ENCODE measurements at places on chromosomes 3 and 15. TPM values are rescaled to one million over a fixed set of nuclear protein-coding genes. Genes with fewer than 3 reads are reported as not detected.
A peak's percentile ranks its signal among the peaks of the same experiment; 100 is the strongest.

The SAMMSON gene
- under 0.01 TPM for total RNA-seq

The CHRNA7 gene
- 0.61 TPM for total RNA-seq

The ACAA1 gene
- total RNA-seq, result 33.3 TPM

DNA sequence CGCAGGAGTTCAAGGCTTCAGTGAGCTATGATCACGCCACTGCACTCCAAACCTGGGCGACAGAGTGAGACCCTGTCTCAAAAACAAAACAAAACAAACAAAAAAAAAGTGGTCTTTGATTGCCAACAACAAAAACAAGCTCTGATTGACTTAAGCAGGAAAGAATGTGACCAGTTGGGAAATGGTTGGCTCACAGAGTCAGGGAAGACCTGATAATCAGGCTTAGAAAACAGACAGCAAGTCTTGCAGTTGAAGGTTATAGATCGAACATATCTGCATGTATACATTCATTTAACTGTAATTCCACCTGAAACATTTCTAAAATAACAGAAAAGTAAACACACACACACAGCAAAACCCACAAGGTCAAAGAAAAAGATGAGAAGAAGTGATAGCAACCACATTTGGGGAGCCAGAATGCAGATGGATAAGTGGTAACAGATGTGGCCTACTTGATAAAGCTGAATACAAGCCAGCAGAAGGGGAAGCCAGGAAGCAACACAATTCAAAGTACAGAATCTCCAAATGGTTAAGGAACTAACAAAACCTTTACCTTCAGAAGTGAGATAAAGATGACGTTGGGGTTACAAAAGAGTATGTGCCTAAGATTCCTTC lies 699.9 kb upstream of the ZNF385D start:
- peaks cover 10% of the 10 kb centered on the region for H3K4me1 ChIP-seq
- H3K36me3 ChIP-seq, result no peaks in the 10 kb centered on the region
- peak overlapping the region; percentile 79 for H3K27ac ChIP-seq

- H3K4me3 ChIP-seq, result no peak overlapping the region
- no peak for DNase-seq
- peaks cover 8% of the 10 kb centered on the region for H3K4me1 ChIP-seq
- H3K27ac ChIP-seq, result no peak overlapping the region
Measured at GRCh38 chr3:138862924-138863775, 28.4 kb upstream of the PIK3CB start.

DNA sequence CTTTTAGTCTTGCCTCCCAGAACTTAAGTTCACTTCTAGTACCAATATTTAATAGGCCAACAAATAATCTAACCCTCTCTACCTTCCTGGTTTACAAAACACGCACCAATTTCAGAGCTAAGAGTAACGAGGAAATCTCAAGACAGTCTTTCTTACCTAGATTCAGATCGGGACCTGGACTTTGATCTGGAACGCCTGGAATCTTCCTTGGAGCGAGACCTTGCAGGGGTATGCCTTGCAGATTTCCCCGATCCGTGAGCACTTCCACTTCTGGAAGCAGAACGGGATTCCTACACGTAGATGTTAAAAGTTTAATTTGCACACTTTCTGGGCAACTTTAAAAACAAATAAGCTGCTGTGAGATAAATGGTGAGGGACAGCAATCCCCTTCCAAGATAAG lies 11.4 kb downstream of the TRA2B start:
- no peak overlapping the region for H3K27ac ChIP-seq
- no peak overlapping the region for H3K4me3 ChIP-seq
- H3K27me3 ChIP-seq, result no peaks in the 10 kb centered on the region
- DNase-seq, result no peak
- H3K36me3 ChIP-seq, result peaks cover 98% of the 10 kb centered on the region

All from thymus (tissue), 14 donors.